CD4-positive, CD25-positive, alpha-beta regulatory T cell (primary cell): ENCODE measurements at places on chromosomes 2 and 18. TPM values are rescaled to one million over a fixed set of nuclear protein-coding genes. Genes with fewer than 3 reads are reported as not detected.

DNA sequence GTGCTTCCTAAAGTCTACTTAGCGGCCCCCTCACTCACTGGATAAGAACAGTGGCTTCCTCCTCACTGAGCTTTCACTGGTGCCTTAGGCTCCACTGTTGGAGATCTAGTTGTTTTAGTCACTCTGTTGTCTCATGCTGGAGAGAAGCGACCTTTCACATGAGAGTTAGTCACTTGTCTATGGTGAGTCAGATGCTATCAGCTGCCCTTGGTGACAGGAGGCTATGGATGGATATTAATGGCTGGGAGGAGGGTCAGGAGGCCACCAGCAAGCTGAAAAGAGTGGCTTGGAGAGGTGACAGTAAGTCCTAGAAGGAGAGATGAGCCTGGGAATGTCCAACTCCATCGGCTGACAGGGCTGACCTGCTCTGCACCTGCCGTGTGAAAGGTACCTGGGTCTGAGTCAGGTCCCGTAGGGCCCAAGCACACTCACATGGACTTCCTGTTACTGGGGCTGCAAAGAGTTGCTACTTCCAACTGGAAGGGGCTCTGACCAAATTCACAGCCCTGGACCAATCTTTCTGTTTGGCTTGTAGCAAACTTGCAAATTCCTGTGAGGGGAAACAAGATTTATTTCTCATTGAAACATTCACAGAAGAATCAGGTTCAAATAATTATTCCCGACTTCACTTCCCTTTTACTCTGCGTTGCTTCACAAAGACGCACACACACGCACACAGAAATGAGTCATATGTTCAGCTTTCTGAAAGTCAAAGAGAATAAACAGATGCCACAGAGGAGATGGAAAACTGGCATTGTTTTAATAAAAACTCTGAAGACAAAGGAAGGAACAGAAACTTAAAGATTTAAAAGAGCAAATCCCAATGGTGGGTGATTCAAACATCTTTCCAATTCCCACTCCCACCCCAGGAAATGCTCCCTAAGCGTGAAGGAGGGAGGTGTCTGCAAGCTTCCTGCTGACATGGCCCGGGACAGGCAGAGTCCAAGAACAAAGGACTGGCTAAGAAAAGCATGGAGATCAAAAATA lies 203.5 kb upstream of the TWIST2 start:
- no peak for DNase-seq
- no peak overlapping the region for H3K27ac ChIP-seq
- no peaks in the 10 kb centered on the region for H3K4me1 ChIP-seq

- H3K4me3 ChIP-seq = no peak overlapping the region
- peak; percentile 52 for DNase-seq
- no peaks in the 10 kb centered on the region for H3K36me3 ChIP-seq
- peaks cover 18% of the 10 kb centered on the region for H3K27me3 ChIP-seq
- no peak overlapping the region for H3K27ac ChIP-seq
Measured at GRCh38 chr2:64454386-64455332, 697 bp downstream of the LGALSL start.

- H3K4me3 ChIP-seq = no peak overlapping the region
- H3K27ac ChIP-seq = no peak overlapping the region
- DNase-seq = no peak
- no peaks in the 10 kb centered on the region for H3K36me3 ChIP-seq
Measured at GRCh38 chr2:60629305-60629662, 75.8 kb upstream of the BCL11A start.

GRCh38 chr2:49754381-49754780 lies 600.1 kb upstream of the FSHR start:
- no peak overlapping the region for H3K4me3 ChIP-seq
- no peaks in the 10 kb centered on the region for H3K4me1 ChIP-seq
- no peaks in the 10 kb centered on the region for H3K36me3 ChIP-seq
- no peak overlapping the region for H3K27ac ChIP-seq

GRCh38 chr18:44887227-44887631 lies 206.5 kb downstream of the SETBP1 start:
- H3K27ac ChIP-seq = no peak overlapping the region
- H3K4me3 ChIP-seq = no peak overlapping the region
- no peaks in the 10 kb centered on the region for H3K27me3 ChIP-seq
- no peaks in the 10 kb centered on the region for H3K4me1 ChIP-seq
- H3K36me3 ChIP-seq = no peaks in the 10 kb centered on the region
- no peak for DNase-seq

GRCh38 chr2:199757233-199757870 lies 93.6 kb downstream of the FTCDNL1 start:
- no peaks in the 10 kb centered on the region for H3K4me1 ChIP-seq
- DNase-seq = no peak
- H3K27ac ChIP-seq = no peak overlapping the region
- no peak overlapping the region for H3K4me3 ChIP-seq

GRCh38 chr18:50879302-50880118 lies 592 bp downstream of the ME2 start:
- no peaks in the 10 kb centered on the region for H3K36me3 ChIP-seq
- H3K4me1 ChIP-seq = peaks cover 19% of the 10 kb centered on the region
- DNase-seq = peak; percentile 60
- H3K4me3 ChIP-seq = peak overlapping the region; percentile 88

- no peaks in the 10 kb centered on the region for H3K36me3 ChIP-seq
- no peak for DNase-seq
- no peaks in the 10 kb centered on the region for H3K4me1 ChIP-seq
- H3K27me3 ChIP-seq = no peaks in the 10 kb centered on the region
- no peak overlapping the region for H3K4me3 ChIP-seq
Measured at GRCh38 chr18:57793302-57793986, 9.7 kb downstream of the ATP8B1 start.

DNA sequence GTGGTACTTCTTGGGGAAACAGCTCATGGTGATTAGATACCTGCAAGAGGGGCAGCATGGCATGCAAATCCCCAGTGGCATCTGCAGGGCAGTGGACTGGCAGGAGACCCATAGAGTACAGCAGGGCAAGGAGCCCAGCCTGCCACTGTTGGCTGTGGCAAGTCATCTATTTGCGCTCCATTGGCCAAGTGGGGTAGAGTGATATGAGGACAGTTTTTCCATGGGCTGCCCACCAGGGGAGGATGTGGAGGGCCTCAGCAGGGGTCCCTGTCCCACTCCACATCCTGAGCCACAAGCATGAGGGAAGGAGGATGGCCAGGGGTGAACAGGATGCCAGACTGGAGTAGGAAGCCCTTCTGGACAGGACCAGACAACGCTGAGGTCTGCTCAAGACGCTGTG lies 50.9 kb upstream of the OTOF start:
- H3K27me3 ChIP-seq = no peaks in the 10 kb centered on the region
- H3K27ac ChIP-seq = no peak overlapping the region
- no peak overlapping the region for H3K4me3 ChIP-seq
- no peak for DNase-seq
- no peaks in the 10 kb centered on the region for H3K4me1 ChIP-seq

DNA sequence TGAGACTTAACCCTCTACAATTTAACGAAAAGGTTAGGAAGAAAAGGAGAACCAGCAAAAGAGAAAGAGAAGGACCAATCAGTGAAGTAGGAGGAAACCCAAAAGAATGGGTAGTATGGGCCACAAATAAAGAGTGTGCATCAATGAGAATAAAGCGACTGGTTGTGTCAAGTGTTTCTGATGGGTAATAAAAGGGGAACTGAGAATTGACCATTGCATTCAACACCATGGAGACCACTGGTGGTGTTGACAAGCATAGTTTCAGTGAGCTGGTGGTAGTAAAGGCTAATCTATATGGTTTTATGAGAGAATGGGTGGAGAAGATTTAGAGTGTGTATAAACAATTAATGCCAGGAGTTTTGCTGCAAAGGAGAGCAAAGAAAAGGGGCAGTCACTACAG lies 75.4 kb downstream of the CSRNP3 start:
- H3K27me3 ChIP-seq = no peaks in the 10 kb centered on the region
- H3K36me3 ChIP-seq = no peaks in the 10 kb centered on the region
- H3K27ac ChIP-seq = no peak overlapping the region

- H3K4me3 ChIP-seq = no peak overlapping the region
- no peak overlapping the region for H3K27ac ChIP-seq
- H3K27me3 ChIP-seq = peaks cover 26% of the 10 kb centered on the region
- no peaks in the 10 kb centered on the region for H3K36me3 ChIP-seq
Measured at GRCh38 chr2:118858485-118859156, 11.2 kb upstream of the EN1 start.

- no peaks in the 10 kb centered on the region for H3K36me3 ChIP-seq
- no peak overlapping the region for H3K27ac ChIP-seq
- no peak for DNase-seq
- no peak overlapping the region for H3K4me3 ChIP-seq
Measured at GRCh38 chr2:231431606-231432005, 32.7 kb downstream of the NCL start.

DNA sequence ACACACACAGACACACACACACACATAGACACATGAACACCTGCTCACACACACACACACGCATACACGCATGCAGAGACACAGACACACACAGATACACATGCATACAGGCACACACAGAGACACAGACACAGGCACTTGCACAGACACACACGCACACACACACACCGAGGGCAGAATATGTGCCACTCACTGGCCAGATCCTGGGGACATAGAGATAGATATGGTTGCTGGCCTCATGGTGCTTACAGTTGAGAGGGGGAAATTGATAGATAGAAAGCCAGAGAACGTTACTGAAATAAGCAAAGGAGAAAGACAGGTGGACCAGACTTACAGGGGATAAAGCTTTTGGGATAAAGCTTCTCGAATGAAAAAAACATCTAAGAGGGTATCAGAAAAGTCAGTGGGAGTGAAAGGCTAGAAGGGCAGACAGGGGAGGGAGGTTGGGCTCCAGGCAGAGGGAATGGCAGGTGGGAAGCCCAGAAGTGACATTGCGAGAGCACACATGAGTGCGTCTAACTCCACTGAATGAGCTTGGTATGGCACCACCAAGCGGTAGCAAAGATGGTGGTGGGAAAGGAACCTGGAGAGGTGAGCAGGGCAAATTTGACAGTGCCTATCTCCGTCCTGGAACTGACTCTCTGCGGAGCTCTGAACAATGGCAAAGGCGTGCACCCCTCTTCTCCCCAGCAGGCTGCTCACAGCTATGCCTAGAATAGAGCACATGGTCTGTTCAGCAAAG lies 390.1 kb upstream of the TRIB2 start:
- no peak for DNase-seq
- H3K36me3 ChIP-seq = no peaks in the 10 kb centered on the region
- no peak overlapping the region for H3K4me3 ChIP-seq

DNA sequence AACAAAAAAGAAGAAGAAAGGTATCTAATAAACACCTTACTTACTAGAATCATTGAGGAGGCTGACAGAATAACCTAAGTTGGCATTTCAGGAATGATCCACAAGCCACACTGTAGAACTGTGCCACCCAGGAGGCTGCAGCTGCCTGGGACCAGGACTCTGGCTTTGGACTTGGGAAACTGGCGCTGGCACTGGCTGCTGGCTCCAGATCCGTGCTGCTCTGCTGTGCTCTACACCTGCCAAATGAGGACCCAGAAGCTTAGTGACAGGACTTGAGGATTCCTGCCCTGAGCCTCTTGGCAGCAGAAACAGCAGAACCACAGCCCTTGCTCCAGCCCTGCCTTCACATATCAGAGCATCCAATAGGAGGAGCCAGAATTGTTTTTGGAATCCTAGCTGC lies 113.5 kb downstream of the CABLES1 start:
- no peak overlapping the region for H3K4me3 ChIP-seq
- no peaks in the 10 kb centered on the region for H3K36me3 ChIP-seq
- H3K27ac ChIP-seq = no peak overlapping the region
- H3K27me3 ChIP-seq = no peaks in the 10 kb centered on the region
- DNase-seq = no peak
- H3K4me1 ChIP-seq = no peaks in the 10 kb centered on the region

DNA sequence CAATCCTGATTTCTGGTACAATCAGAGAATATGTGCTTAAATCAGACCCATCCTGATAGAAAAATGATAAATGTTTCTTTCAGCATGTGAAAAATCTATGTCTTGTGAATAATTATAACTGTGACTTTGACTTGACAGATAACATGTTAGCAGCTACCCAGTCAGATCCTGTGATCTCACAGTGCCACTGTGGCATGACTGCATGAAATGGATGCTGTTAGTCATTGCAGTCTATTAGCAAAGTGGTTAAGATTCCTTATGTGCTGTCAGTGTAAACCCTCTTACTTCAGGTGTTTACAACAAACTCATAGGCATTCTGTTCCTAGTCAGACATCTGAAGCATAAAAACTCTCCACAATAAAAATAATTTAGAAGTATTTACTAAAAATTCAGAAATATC lies 244.6 kb upstream of the RND3 start:
- H3K36me3 ChIP-seq = no peaks in the 10 kb centered on the region
- H3K4me1 ChIP-seq = no peaks in the 10 kb centered on the region
- DNase-seq = no peak
- H3K27me3 ChIP-seq = no peaks in the 10 kb centered on the region
- no peak overlapping the region for H3K27ac ChIP-seq

MYO7B gene
- total RNA-seq = not detected

TRIM54 gene
- not detected for total RNA-seq

FBLN7 gene
- 19.3 TPM for total RNA-seq

XRCC5 gene
- total RNA-seq = 178 TPM

OSR1 gene
- not detected for total RNA-seq

AMER3 gene
- total RNA-seq = not detected

SEMA4C gene
- 23.3 TPM for total RNA-seq

TTC21B gene
- 31.2 TPM for total RNA-seq

MRPS9 gene
- total RNA-seq = 13.2 TPM

DRC1 gene
- total RNA-seq = not detected
